GM23248 (cell line): ENCODE measurements at places on chromosomes 11 and 22. TPM values are rescaled to one million over a fixed set of nuclear protein-coding genes. Genes with fewer than 3 reads are reported as not detected.

Gene CERK
- 45.1 and 45.4 TPM in 2 replicates for total RNA-seq

Gene CREB3L1
- 29.6 and 37.7 TPM in 2 replicates for total RNA-seq

DNA sequence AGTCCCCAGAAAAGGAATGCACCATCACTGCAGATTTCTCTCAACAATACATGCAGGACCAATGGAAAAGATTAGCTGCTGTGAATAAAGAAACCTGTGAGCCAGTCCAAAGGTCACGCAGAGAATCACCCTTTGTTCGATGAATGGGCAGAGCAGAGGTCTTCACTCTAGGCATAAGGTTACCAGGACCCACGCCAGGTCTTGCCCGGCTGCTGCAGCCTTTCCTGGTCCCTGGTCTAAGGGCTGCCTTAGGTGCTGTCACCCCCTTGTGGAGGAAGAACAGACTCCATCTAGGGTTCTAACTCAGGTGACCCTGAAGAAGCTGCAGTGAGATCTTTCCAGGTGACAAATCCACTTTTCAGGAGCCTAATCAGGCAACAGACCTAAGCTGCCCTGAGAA, 29.0 kb upstream of the NAP1L4 start:
- peaks cover 18% of the 10 kb centered on the region for H3K4me1 ChIP-seq
- H3K27ac ChIP-seq = no peak overlapping the region
- H3K27me3 ChIP-seq = no peaks in the 10 kb centered on the region
- H3K4me3 ChIP-seq = no peak overlapping the region

GRCh38 chr11:129946256-129946655, 50.9 kb upstream of the NFRKB start:
- H3K36me3 ChIP-seq = no peaks in the 10 kb centered on the region
- DNase-seq = peak; percentile 23
- no peaks in the 10 kb centered on the region for H3K4me1 ChIP-seq
- no peak overlapping the region for H3K27ac ChIP-seq
- H3K27me3 ChIP-seq = no peaks in the 10 kb centered on the region
- no peak overlapping the region for H3K4me3 ChIP-seq

Gene MAPK1
- total RNA-seq = 70.2 and 72.3 TPM in 2 replicates

DNA sequence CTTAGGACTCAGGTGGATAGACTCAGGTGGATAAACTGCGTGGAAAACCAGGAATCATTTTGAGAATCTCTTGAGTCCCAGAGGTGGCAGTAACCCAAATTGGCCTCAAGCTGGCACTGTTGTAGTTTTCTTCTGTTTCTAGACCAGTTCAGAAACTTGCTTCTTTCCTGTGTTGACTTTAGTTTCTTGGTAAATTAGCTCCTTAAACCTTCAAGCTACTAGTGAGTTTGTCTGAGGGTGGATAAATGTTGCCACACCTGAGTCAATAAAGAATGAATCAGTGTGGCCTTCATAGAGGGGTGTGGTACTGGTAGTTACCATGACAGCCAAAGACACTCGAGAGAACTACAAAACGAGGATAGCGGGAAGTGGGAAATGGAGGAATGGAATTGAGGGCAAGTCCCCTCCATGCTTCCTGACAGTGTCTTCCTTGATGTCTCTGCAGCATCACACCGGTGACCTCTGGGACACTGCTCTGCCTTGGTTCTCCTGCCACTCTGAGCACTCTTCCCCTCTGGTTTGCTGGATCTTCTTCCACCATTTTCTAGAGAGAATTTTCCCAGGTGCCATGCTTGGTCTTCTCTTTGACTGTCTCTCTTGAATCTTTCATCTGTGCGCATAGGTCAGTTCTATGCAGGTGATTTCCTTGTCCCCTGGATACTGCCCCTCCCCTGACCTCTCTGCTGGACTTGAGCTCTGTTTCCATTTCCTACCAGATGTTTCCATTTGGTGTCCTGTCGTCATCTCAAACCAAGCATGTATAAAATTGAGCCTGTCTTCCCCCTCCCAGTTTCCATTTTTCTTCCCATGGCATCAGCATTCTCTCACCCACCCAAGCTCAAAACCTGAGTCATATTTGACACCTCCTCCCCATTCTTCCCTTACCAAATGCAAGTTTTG, 7.2 kb downstream of the POLD4 start:
- no peak overlapping the region for H3K4me3 ChIP-seq
- no peaks in the 10 kb centered on the region for H3K36me3 ChIP-seq
- no peaks in the 10 kb centered on the region for H3K27me3 ChIP-seq
- peak overlapping the region; percentile 87 for H3K27ac ChIP-seq
- H3K4me1 ChIP-seq = peaks cover 27% of the 10 kb centered on the region
- peak; percentile 88 for DNase-seq

- peaks cover 21% of the 10 kb centered on the region for H3K27me3 ChIP-seq
- H3K27ac ChIP-seq = no peak overlapping the region
- H3K36me3 ChIP-seq = no peaks in the 10 kb centered on the region
- no peak overlapping the region for H3K4me3 ChIP-seq
Observed at GRCh38 chr11:12986194-12986898, 22.8 kb upstream of the RASSF10 start.

Gene C11orf97
- not detected in 2 replicates for total RNA-seq

Gene MEN1
- 13.2 and 15.8 TPM in 2 replicates for total RNA-seq

Gene RCOR2
- total RNA-seq = 0.89 and 1.8 TPM in 2 replicates

Gene MYBPC3
- total RNA-seq = not detected in 2 replicates

GRCh38 chr11:71951741-71952310, 23.0 kb downstream of the RNF121 start:
- H3K4me1 ChIP-seq = peaks cover 10% of the 10 kb centered on the region
- H3K27ac ChIP-seq = no peak overlapping the region
- H3K27me3 ChIP-seq = no peaks in the 10 kb centered on the region
- no peaks in the 10 kb centered on the region for H3K36me3 ChIP-seq
- no peak overlapping the region for H3K4me3 ChIP-seq
- DNase-seq = no peak

GRCh38 chr22:23632178-23632577, at the start of gene DRICH1:
DRICH1 (minus strand) TSS chr22:23632321; CDS start chr22:23632023, 298 bp downstream.
- H3K36me3 ChIP-seq = no peaks in the 10 kb centered on the region
- no peaks in the 10 kb centered on the region for H3K4me1 ChIP-seq
- H3K27ac ChIP-seq = no peak within 1 kb of the TSS
- no peak within 1 kb of the TSS for H3K4me3 ChIP-seq

Gene LRRC10B
- 0.43 TPM in 1 of 2 replicates, not detected in the other for total RNA-seq

- peak overlapping the region; percentile 90 for H3K4me3 ChIP-seq
- no peak overlapping the region for H3K27ac ChIP-seq
- H3K36me3 ChIP-seq = no peaks in the 10 kb centered on the region
- no peak for DNase-seq
- H3K27me3 ChIP-seq = no peaks in the 10 kb centered on the region
- peaks cover 60% of the 10 kb centered on the region for H3K4me1 ChIP-seq
Observed at GRCh38 chr11:126999366-126999765, 1.2 kb downstream of the KIRREL3 start.

DNA sequence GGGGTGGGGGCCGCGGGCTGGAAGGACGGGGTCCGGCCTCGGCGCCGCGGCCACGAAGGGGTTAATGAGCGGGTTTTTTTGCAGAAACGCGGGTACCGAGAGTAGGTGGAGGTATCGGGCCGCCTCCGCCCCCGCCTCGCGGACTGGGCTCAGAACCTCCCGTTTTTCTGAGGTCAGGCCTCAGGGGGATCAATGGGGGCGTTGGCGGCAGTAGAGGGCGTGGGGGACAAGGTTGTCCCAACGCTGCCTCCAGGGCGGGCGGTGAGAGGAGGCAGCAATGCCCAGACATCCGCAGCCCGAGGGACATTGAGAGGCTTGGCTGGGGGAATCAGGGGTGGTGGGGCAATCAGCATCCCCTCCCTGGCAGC, 34.8 kb upstream of the PRODH start:
- peak overlapping the region; percentile 69 for H3K4me3 ChIP-seq
- no peaks in the 10 kb centered on the region for H3K36me3 ChIP-seq
- H3K27me3 ChIP-seq = no peaks in the 10 kb centered on the region
- H3K27ac ChIP-seq = no peak overlapping the region

DNA sequence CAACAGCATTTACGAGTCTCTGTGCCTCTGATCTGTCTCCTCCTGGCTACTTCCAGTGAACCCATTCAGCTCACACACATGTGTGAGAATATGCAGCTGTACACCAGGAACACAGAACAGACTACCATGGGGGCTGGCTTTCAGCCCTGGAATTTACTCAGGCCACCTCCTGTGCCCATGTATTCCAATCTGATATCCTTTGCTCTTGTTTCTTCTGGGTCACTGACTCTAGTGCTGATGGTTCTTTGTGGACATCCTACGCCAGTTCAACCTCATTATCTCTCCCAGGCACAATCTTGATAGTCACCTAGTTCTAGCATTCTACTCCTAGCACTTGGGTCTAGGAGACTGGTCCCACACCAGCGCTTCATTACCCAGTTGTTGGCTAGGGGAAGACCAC, 23.0 kb upstream of the ZC3H12C start:
- no peaks in the 10 kb centered on the region for H3K27me3 ChIP-seq
- H3K4me3 ChIP-seq = no peak overlapping the region
- no peak for DNase-seq

Gene GP1BB
- total RNA-seq = 7.1 and 10.2 TPM in 2 replicates

- H3K4me1 ChIP-seq = peaks cover 28% of the 10 kb centered on the region
- 0 out of 2 replicates have a peak overlapping the region, but pooled peaks have one; percentile 10 for H3K27ac ChIP-seq
- peak; percentile 73 for DNase-seq
- no peak overlapping the region for H3K4me3 ChIP-seq
- no peaks in the 10 kb centered on the region for H3K36me3 ChIP-seq
- no peaks in the 10 kb centered on the region for H3K27me3 ChIP-seq
Observed at GRCh38 chr11:116960930-116961329, 123.5 kb upstream of the APOA1 start.

Gene TRAPPC4
- 70.4 and 90.6 TPM in 2 replicates for total RNA-seq

Gene APOA5
- not detected in 2 replicates for total RNA-seq
